ENCODE measurements at places on chromosomes 7 and 10. TPM values are rescaled to one million over a fixed set of nuclear protein-coding genes. Genes with fewer than 3 reads are reported as not detected.

GRCh38 chr10:71735709-71736569 is 16.4 kb upstream of the C10orf105 start:
- no peak for DNase-seq

- DNase-seq, result no peak
These were observed 5.3 kb upstream of the AGR2 start for GRCh38 chr7:16810112-16810511.

OPALIN gene
- total RNA-seq, result not detected

CYTH3 gene
- total RNA-seq, result 17.5 TPM

GBX1 gene
- total RNA-seq, result not detected

- DNase-seq, result no peak
These were observed 122.8 kb downstream of the THSD7A start for GRCh38 chr7:11709196-11709595.

GRCh38 chr10:4622384-4622783 is 203.6 kb upstream of the AKR1E2 start:
- DNase-seq, result no peak

DNA sequence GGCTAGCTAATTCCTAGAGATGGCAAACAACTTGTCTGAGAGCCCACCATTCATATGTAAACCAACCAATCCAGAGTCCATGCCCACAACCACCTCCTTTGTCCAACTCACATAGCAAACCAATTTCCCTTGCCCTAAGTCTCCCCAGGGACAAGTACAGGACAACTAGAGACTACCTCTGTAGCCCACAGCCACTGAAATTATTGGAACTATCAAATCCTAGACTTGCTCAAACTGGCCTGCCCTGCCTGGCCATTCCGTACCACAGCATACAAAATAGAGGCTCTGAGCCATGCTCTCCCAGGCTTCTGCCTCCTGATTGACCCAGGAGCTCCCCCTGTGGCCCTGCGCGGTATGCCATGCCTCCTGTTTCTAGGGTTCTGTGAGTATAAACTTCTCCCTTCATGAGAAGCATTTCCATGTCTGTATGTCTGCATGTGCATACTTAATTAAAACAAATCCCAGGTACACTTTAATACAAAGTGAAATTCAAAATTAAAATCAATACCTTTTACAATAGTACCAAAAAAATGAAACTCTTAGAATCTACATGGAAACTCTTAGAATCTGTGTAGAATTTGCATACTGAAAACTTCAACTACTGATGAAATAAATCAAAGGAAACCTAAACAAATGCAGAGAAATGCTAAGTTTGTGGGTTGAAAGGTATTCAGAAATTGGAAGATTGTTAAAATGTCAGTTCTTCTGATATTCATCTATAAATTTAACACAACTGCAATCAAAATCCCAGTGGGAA is 4.0 kb upstream of the HECW1 start:
- peak; percentile 79 for DNase-seq

GRCh38 chr10:110175406-110175805 is 32.0 kb upstream of the MXI1 start:
- DNase-seq, result no peak

TWNK gene
- total RNA-seq, result 11.7 TPM

- DNase-seq, result no peak
These were observed 42.4 kb upstream of the AGBL3 start for GRCh38 chr7:134943785-134944400.

GRCh38 chr7:20521243-20521642 is 94.2 kb upstream of the ABCB5 start:
- DNase-seq, result no peak

MDFIC gene
- 25.6 TPM for total RNA-seq

DNA sequence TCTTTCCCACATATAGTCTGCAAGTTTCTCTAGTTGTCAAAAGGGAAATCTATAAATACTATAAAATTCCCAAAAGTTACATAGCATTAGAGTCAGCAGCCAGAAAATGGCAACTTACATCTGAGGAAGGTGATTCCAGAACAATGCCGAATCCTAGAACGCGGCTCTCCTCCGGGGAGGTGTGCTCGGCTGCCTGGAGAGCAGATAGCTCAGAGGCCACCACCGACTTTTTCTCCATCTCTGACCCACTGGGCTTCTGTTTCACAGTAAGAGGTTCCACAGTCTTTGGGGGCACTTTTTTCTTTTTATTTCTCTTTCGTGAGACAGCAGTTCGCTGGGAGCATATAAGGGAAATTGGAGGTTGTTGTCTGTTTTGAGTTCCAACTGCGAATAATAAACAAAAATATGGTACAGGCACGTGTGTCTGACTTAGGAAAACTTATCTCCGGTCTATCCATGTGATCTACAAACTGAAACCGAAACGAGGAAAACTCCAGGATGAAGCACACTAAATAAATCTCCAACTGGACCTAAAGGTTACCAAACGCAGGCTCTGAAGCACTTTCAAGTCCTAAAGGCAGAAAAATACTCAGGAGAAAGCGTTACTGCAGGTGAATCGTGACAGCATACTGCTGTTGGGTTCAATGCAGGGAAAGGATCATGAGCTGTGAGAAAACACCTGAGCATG is 36.2 kb downstream of the BEND7 start:
- no peak for DNase-seq

GRCh38 chr7:157386979-157387800 is 50.4 kb downstream of the DNAJB6 start:
- DNase-seq, result peak; percentile 88

GRCh38 chr7:22488643-22489462 is 11.1 kb downstream of the STEAP1B start:
- DNase-seq, result peak; percentile 57

DNA sequence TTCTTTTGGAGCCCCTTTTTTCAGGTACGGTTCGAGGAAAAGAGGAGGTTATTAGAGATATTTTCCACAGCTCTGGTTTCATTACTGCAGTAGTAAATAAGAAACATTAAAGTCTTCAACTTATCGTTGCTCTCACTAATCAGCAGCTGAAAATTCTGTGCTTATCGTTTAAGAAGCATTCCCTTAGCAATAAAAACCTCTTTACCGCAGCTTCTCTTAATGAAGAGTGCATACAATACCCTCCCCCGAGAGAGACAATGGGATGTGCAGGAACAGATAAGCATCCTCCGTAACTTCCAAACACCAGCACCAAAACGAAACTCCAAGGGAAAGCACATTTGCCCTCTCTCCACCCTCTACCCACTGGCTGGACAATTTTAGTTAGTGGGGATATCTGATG is 384.5 kb downstream of the NEBL start:
- no peak for DNase-seq

DNA sequence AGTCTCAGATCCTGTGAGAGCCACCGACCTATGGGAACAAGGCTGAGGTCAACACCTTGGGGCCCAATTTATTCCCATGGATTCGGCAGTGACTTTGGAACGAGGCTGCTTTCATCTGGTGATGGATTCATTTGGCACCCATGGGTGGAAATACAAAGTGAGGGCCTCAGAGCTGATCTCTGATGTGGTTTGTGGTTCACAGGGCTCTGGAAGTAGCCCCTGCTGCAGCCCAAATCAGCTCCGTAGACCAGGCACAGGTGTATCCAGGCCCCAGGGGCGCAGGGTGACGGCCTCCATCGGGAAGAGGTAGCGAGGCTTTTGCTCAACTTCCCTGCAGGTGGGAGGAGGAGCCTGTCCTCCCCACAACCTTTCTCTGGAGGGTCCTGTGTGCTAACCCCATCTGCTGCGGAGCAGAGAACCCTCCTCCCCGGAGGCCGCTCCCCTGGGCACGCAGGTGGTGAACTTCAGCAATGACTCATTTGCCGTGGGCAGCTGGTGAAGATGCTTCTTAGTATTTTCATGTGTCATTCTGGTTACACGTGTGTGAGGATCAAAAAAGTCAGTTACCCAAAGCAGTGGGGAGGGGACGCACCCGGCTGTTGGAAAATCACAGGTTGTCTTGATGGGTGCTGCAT is 7.5 kb upstream of the JAKMIP3 start:
- no peak for DNase-seq

DNA sequence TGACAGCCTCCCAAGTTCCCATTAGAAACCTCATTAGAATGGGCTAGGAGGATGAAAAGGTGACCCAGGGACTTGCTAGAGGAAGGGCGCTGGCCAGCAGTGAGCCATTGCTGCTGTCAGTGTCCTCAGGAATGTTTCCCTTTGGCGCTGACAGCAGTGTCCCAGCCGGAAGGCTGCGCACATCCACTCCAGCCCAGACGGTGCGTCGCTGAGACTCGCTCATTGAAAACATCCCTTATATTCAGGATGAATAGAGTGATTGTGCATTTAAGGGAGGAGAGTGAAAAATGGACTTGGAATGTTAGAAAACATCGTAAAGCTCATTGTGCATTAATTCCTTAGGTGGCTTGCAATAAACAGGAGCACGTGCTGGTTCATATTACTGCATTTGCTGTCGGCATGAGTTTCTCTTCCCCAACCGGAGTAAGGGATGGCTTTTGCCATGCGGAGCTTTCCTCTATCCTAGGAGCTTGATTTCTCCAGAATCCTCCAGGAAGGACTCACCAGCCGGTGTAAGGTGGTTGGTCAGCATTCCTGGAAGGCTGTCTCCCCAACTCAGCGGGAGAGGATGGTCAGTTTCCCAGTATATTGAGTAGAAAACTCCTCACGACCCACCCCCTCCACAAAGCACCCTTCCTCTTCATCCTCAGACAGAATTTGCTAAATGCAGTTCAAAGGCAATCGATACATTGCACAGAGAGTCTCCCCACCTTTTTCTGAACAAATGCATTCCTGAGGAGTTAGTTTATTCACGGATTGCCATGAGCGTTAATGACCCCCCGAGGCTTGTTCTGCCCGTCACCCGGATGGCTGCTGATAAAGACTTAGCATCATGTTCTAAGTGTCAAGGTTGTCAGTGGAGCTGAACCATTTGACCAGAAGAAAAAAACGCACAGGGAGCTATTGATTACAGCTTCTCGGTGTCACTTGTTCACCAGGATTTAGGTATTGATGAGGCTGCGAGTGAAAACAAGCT is 201.8 kb downstream of the EBF3 start:
- no peak for DNase-seq

GRCh38 chr7:42939457-42940240 is 7.5 kb downstream of the MRPL32 start:
- no peak for DNase-seq

DNA sequence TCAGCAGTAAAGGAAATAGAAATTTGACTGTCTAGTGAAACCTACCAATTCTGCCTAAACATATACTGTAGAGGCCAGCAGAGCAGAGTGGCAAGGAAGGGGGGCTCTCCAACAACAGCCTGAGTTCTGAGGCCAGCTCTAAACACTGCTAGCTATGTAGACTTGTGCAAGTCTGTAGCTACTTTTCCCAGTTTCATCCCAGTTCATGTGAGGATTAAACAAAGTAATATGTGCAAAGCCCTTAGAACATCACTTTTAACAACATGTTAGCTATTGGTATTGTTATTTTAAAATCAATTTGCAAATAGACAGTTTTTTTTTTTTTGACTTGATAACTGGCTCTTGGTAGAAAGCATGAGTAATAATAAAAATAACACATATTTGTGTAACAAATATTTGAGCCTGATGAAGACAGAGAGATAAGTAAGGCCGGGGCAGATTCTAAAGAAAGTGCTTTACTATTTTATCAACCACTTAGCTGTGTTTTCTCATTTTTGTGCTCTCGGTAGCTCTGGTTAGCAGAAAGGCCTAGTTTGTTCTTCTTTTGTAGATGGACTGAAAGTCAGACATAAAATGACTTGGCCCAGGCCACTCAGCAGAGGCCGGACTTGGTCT is 9.3 kb downstream of the CHST12 start:
- no peak for DNase-seq

GRCh38 chr10:119026301-119027110 is 3.0 kb upstream of the NANOS1 start:
- no peak for DNase-seq

DNA sequence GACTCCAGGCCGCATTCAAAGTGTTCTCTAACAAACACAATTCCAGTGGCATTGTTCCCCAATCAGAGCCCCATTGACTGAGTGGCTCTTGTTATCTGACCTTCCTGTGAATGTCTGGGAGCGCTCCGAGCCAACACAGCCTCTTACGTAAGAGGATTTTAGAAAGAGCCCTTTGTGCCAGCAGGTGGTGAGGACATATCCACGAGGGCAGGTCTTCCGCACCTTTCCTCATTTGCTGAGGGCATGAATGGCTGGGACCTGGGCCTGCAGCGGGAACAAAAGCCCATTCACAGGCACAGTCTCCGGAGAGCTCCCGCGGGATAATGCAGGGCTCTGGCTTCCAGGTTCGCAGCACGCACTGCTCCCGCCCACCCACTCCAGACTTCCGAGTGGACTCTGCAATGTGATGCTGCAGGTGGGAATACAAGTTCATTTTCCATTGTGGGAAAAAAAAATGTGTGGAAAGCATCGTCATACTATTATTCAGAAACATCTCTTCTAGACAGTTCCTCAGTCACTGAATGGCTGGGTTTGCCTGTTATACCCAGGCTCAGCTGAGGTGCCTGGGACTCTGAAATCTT is 295.0 kb upstream of the IGFBP3 start:
- DNase-seq, result no peak

DNA sequence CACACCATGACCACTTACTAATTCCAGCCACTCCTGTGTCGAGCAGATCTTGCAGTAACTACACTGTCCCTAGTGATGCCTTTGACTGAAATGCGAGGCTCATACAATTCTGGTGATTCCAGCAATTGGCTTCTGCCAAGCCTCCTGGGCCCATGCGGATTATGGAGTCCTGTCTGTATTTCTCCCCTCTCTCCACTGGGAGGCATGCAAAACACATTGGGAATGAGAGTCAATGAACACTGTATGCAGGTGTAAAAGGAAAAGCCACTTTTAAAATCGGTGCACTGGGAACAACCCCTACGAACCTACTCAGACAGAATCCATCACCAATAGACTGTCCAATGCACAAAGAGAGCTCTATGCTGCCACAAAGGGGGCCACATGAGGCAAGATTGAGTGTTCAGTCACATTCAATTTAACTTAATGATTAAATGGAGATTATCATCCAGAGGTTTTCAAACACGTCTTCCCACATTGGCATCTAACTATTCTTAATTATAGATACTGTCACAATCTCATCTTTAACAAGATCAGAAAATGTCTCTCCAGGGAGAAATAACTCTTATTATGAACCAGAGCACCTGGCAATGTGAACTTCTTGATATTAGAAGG is 550.6 kb downstream of the GLRX3 start:
- no peak for DNase-seq

DNA sequence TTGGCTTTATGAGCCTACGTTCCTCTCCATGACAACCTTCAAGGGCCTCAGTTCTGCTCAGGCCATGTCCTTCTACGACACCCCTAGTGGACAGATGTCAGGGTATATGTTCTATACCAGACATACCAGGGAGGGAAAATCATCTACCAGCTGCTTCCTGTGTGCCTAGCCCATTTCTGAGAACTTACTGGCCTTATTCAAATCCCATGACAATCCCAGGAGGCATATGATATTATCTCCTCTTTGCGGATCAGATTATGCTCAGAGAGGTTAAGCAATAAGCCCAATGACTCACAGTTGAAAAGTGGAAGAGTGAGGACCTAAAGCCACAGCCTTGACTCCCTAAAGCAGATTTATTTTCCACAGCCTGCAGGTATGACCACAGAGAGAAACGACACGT is 139.3 kb downstream of the GLI3 start:
- no peak for DNase-seq

SPDYE2 gene
- total RNA-seq, result 0.47 TPM

Measured in ovary (tissue), 10 donors.